ENCODE measurements at places on chromosomes 5 and 9.

DNA sequence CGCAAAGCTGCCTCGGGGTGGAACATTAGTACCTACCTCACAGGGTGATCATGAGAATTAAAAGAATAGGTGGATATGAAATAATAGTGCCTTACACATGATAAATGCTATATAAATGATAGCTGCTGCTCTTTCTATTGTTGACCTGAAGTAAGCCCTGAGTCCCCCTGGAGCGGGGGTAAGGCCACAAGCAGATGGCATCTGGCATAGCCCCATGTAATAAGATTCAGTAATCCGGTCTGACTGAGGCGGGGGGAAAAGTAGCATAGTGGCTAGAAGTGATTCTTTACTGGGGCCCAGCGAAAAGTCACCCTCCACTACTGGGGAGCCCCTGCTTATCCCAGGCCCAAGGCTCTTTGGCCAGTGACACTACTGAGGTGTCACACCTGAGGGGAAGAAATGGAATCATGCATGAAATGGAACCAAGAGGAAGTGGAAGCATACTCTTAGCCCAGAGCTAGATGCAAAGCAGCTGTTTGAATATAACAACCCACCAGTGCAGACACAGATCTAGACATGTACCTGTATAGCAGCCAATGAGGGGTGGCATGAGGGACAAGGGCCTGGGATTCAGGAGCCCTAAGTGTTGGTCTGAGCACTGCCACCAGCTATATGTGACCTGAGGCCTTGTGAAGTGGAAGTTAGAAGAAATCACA, 16.1 kb upstream of the FGFR4 start:
- DNase-seq, result no peak

- no peak for DNase-seq
These were observed 250.3 kb downstream of the ZSWIM6 start for GRCh38 chr5:61582205-61582820.

DNA sequence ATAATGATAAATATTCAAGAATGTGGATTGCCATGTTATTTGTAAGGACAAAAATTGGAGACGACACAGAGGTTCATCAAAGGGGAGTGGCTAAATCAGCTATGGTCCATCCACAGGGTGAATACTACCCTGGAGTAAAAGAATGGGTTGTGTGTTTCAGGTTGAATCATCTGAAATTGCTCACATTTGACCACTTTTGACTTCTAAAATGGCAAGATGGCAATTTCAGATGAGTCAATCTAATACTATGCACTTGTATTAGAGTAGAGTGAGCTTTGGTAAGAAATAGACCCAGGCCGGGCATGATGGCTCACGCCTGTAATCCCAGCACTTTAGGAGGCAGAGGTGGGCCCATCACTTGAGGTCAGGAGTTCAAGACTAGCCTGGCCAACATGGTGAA, 131.8 kb downstream of the GAPVD1 start:
- DNase-seq, result no peak

DNA sequence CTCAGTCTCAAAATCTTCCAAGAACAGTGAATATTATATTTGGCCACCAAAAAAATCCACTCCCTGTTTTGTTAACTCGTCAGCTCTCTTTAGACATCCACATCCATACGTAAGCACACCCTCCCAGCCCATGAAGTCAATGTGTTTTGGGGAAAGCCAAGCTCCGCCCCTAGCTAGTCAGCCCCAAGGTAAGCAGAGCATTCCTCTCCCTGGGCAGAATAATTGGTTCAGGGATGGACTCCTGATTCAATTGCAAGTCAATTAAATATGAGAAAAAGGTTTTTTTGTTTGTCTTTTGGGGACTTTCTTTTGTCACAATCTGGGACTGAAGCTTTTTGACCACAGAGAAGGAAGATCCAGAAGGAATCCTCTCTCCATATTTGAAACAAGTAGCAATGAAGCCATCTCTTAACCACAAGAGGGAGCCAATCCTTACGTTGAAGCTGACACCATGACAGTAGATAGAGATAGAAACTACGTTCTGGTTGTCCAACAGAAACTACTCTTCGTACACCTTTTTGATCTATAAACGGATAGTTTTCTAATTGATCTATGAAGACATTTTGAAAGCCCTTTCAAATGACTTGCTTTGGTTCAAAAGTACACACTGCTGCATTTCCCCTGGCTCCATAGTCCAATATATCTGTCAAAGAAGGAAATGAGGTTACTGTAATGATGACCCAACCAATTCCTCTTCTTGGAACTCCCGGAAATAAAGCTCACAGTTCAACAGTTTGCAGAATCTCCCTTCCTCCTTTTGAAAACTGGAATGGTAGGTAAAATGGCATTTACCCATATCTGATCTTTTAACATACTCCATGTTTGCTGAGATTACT, 166.4 kb downstream of the TLE1 start:
- peak; percentile 42 for DNase-seq

- DNase-seq, result no peak
These were observed 37.5 kb downstream of the MAMDC2 start for GRCh38 chr9:70081120-70081495.

- no peak for DNase-seq
These were observed 2.8 kb upstream of the PARP8 start for GRCh38 chr5:50663636-50664035.

GRCh38 chr9:121055642-121056143, 5.6 kb upstream of the C5 start:
- DNase-seq, result no peak

GRCh38 chr5:172144291-172144815, 43.7 kb downstream of the STK10 start:
- DNase-seq, result peak; percentile 58

DNA sequence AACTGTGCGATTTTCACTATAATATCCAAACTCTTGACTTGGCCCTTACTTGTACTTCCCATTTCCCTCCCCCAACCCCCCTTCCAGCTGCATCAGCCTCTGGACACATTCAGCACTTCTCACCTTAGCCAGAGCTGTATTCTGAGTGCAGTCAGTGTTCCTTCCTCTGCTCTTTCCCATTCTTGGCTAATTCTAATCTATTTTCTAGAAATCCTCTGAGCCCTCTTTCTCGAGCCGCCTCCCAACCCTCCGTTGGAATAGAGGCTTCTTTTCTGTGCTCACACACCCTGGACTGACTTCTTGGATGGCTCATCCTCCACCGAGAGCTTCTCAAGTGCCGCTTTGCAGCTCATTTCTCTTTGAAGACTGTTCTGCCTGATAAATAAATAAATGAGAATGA, 188.8 kb downstream of the NTRK2 start:
- no peak for DNase-seq

GRCh38 chr5:17118631-17119030, 98.8 kb upstream of the BASP1 start:
- DNase-seq, result peak; percentile 47

GRCh38 chr9:97753975-97754374, 56.8 kb upstream of the XPA start:
- no peak for DNase-seq

- no peak for DNase-seq
These were observed 83.0 kb downstream of the CMYA5 start for GRCh38 chr5:79772651-79773050.

DNA sequence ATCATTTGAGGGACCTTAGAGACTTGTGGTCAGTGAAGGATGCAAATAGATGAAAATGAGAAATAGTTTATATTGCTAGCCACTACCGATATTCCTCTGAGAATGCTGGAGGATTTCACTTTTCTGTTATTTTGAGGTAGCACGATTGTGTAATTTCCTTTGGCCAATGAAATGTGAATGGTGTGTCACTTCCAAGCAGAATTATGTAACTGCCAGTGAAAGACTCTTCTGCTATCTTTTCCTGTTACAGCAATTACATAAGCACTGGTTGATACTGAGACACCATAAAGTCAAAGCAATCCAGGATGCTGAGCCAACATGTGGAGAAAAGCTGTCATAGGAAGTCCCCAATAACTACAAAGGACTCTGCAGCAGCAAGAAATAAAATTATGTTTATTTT, 3.6 kb upstream of the PCDHA2 start:
- no peak for DNase-seq

GRCh38 chr5:44909004-44909403, 100.3 kb downstream of the MRPS30 start:
- no peak for DNase-seq

DNA sequence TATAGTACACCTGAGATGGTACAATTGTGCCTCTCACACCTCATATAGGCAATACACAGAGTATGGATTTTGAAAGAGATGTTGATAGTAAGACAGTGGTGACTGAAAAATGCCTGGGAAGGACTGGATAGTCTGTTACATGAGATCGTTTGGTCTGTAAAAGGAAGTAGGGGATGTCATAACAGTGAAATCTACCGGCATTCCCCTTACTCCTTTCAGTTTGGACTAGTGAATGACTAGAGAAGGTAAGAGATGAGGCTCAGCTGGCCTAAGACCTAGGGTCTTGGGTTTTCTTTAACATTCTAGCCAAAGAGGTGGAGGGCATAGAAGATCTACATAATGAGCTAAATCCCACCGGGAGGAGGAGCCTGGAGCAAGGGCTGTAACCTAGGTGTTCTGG, 8.1 kb downstream of the TAL2 start:
- DNase-seq, result no peak

DNA sequence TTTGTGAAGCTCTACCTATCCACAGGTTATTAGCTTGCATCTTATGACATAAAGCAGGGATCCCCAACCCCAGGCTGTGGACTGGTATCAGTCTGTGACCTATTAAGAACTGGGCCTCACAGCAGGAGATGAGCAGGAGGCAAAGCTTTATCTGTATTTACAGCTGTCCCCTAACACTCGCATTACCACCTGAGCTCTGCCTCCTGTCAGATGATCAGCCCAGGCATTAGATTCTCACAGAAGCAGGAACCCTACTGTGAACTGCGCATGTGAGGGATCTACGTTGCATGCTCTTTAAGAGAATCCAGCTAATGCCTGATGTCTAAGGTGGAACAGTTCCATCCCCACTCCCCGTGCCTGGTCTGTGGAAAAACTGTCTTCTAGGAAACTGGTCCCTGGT, 19.7 kb downstream of the FBXW11 start:
- no peak for DNase-seq

DNA sequence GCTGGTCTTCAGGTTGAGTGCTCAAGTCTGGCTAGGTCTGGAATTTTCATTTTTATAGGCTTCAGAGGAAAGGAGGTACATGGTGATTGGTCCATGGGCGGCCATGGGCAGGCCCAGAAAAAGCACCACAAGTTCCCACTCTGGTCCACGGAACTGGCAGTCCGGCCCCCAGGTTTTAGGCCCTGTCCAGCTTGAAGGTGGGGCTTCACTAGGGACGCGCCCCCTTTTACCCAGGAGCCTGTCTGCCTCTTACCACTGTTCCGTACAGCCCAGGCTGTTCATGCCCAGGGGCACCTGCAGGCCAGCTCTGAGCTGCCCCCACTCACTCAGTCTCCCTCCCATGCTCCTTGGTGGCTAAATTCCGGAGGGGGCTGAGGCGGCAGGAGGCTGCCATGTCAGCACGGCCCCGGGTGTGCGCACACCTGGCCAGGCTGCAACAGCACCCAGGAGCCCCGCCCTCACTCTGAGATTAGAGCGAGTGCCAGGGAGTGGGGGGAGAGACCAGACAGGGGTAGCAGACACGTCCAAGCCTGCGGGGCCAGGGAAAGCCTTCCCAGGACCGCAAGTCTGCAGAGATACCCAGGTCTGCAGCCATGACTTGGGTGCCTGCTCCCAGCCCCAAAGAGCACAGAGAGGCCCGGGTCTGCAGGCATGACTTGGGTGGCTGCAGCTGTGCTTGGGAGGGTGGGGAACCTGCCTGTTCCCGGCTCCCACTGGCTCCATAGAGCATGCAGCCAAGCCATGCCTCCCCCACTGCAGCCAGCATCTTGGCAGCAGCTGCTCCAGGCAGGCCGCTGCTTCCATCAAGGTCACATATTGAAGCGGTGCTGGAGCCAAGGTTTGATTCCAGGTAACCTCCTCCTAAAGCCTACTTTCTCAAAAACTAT, 390.2 kb upstream of the SGCD start:
- DNase-seq, result no peak

- no peak for DNase-seq
These were observed 5.4 kb upstream of the ZDHHC12 start for GRCh38 chr9:128729302-128729701.

DNA sequence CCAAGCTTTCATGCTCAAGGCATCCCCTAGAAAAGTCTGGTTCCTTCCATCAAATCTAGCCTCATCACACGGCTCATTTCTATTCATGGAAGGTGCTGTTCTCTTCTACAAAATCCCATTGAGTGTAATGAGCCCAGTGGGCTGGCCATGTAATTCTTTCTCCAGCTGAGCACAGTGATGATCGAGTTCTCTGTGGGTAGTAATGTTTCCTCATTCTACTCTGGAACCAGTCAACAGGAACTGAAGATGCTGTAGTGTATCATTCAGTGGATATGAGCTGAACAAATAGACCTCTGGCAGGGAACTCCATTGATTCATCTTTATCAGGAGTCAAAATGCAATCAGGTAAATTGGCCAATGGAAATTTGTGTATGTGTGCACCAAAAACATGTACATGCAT, 149.2 kb downstream of the LRRC70 start:
- DNase-seq, result no peak

DNA sequence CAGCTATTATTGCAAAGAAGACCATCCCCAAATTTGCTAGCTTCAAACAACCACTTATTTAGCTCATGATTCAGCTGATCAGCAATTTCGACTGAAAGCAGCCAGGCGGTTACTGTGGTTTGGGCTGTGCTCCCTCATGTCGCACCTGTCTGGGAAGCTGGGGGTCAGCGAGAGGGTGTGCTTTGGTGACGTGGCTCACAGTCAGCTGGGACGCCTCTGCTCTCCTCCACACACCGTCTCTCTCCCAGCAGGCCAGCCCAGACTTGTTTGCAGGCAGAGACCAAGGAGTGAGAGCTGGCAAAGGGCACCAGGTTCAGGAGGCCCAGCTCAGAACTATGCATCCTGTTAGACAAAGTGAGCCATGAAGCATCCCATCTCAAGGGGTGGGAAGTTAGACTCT, 140.9 kb downstream of the SYK start:
- DNase-seq, result no peak

- no peak for DNase-seq
These were observed 98.7 kb downstream of the EDIL3 start for GRCh38 chr5:84285641-84286637.
